SJCRH30 (cell line): ENCODE measurements at places on chromosomes 7 and 10. TPM values are rescaled to one million over a fixed set of nuclear protein-coding genes. Genes with fewer than 3 reads are reported as not detected.

DNA sequence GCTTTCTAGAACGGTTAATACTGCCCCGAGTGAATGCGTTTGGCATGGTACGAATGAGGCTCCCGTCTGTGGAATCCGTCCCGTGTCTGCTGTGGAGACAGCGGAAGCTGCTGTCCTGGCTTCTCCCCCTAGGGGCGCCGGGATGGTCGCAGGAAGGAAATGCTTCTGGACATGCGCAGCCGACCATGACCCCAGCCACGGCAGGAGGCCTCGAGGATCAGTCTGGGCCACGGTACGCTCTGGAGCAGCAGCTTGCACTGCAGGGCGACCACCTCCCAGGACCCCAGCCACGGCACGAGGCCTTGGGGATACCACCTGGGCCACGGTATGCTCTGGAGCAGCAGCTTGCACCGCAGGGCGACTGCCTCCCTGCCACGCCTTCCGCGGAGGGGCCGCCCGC, 107.9 kb downstream of the CYTH3 start:
- H3K27me3 ChIP-seq: no peaks in the 10 kb centered on the region
- H3K36me3 ChIP-seq: peaks cover 22% of the 10 kb centered on the region
- H3K4me3 ChIP-seq: no peak overlapping the region
- H3K4me1 ChIP-seq: no peaks in the 10 kb centered on the region
- no peak for DNase-seq

The AEBP1 gene
- 13.4 and 17.8 TPM in 2 replicates for total RNA-seq

The MALSU1 gene
- 86.7 and 89.2 TPM in 2 replicates for total RNA-seq

- no peaks in the 10 kb centered on the region for H3K27me3 ChIP-seq
- no peak overlapping the region for H3K27ac ChIP-seq
- no peak overlapping the region for H3K4me3 ChIP-seq
- H3K36me3 ChIP-seq: 0 out of 2 replicates have a peak, but pooled peaks cover 3% of the 10 kb centered on the region
- H3K4me1 ChIP-seq: no peaks in the 10 kb centered on the region
Measured at GRCh38 chr7:158840604-158841003, 11.3 kb upstream of the ESYT2 start.

DNA sequence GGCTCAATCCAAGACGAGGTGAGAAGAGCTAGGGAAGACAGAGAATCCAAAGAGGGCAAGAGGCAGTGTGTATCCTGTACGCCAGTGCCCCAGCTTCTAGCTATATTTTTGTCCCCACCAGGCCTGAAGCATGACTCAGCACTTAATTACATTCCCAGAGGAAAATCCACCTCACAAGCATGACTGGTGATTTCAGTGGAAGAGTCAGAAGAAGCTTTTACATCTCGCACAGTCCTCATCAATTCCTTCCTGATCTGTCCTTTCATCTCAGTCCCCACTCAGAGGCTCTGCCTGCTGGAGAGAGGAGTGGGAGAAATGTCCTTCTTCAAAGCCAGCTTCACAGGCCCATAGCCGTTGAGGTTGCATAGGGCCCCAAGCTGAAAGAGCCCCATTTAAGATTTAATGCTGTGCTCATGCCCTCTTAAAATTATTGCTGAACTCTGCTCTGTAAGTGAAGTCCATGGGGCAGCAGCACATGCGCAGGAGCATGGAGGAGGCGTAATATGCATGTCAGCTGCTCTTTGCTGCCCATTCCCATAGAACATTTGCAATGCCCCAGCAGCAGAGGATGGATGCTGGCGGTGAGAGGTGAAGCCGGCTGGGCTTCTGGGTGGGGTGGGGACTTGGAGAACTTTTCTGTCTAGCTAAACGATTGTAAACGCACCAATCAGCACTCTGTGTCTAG, 39.0 kb upstream of the AOAH start:
- no peaks in the 10 kb centered on the region for H3K36me3 ChIP-seq
- no peak overlapping the region for H3K4me3 ChIP-seq
- H3K27ac ChIP-seq: no peak overlapping the region
- H3K4me1 ChIP-seq: peaks cover 29% of the 10 kb centered on the region
- no peak for DNase-seq

The RADIL gene
- 0.12 and 0.23 TPM in 2 replicates for total RNA-seq

DNA sequence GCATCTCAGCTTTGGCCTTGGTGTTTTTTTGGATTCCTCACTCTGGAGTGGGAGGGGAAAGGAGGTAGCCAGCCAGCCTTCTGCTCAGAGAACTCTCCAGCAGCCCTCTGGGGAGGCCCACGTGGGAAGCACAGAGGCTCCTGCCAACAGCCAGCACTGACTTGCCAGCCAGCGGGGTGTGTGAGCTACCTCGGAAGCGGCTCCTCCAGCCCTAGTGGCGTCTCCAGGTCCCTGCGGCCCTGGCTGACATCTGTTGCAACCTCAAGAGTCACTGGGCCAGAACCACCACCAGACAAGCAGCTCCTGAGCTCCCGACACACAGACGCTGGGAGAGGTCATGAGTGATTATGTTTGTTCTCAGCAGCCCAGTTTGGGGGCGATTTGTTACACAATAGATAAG, 180.2 kb upstream of the FZD8 start:
- no peaks in the 10 kb centered on the region for H3K36me3 ChIP-seq
- H3K4me3 ChIP-seq: no peak overlapping the region
- no peaks in the 10 kb centered on the region for H3K27me3 ChIP-seq
- DNase-seq: peak; percentile 83
- peaks cover 24% of the 10 kb centered on the region for H3K4me1 ChIP-seq

The CYP3A4 gene
- not detected in 2 replicates for total RNA-seq

The GSTK1 gene
- total RNA-seq: 35.2 and 35.6 TPM in 2 replicates

The H2BK1 gene
- total RNA-seq: not detected in 2 replicates

DNA sequence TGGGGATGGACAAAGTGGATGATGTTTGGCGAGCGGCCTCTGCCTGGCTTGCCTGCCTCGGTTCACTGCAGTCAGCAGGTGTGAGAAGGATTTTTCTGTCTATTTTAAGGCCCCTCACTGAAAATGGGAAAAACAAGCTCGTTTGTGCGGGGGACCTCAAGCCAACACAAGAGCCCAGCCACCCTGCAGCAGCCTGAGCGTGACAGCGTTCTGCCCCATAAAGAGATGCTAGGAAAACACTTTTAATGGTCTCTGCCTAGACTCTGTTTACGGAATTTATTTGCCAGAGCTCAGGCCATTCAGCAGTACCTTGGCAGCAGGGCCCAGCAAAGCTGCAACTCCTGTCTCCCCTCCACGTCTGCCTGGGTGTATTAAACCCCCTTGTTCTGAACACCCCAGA, 131.7 kb downstream of the GRK5 start:
- peaks cover 44% of the 10 kb centered on the region for H3K4me1 ChIP-seq
- H3K4me3 ChIP-seq: no peak overlapping the region
- no peak overlapping the region for H3K27ac ChIP-seq
- H3K36me3 ChIP-seq: no peaks in the 10 kb centered on the region
- no peak for DNase-seq

DNA sequence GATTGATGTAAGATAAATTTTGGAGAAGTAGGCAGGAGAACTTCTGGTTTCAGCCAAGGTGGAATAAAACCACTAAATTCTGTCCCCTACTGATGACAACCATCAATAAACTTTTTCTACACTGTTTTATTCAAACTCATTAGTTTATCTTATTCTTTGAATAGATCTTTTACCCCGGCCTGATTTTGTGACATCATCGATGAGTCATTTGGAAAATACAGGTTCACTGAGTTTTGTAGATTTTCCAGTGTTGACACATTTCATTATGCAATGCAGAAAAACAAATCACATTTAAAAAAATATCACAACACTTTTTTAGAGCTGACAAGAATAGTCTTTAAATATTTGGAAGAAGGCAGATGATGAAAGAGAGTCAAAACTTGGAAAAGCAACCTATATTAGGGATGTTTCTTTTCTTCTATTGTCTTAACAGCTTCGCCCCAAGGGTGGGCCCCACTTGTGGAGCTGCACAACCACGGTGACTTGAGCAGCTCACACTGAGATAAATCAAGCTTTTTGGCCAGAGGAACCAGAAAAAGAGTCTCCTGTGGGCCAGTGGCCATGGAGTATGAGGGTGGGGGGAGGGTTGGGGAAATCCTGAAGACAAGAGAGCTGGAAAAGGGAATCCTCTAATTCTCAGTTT, 112.8 kb downstream of the PTEN start:
- H3K27ac ChIP-seq: no peak overlapping the region
- H3K36me3 ChIP-seq: no peaks in the 10 kb centered on the region
- no peak overlapping the region for H3K4me3 ChIP-seq

DNA sequence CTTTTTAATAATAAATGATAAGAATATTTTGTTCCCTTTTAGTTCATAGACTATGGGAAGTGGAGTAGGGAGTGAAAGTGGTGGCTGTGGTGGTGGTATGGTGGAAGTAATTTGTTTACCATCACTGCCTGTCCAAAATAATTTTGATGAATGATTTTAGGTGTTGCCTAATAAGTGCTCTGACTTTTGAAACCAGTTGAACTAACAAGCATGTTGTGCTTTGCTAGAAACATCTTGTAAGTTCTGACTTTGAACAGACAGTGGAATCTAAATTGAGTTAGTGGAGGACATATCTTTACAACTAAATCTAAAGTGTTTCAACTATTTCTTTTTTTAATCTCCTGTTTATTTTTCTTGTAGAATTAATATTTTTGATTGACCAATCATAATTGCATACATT, 49.7 kb downstream of the ZEB1 start:
- no peak for DNase-seq
- H3K4me3 ChIP-seq: no peak overlapping the region
- H3K27ac ChIP-seq: no peak overlapping the region
- H3K27me3 ChIP-seq: no peaks in the 10 kb centered on the region
- peaks cover 8% of the 10 kb centered on the region; the same call in 1 of the 2 replicates for H3K36me3 ChIP-seq

The OR6B1 gene
- total RNA-seq: not detected in 2 replicates

The PCDH15 gene
- 0.77 and 1.3 TPM in 2 replicates for total RNA-seq

DNA sequence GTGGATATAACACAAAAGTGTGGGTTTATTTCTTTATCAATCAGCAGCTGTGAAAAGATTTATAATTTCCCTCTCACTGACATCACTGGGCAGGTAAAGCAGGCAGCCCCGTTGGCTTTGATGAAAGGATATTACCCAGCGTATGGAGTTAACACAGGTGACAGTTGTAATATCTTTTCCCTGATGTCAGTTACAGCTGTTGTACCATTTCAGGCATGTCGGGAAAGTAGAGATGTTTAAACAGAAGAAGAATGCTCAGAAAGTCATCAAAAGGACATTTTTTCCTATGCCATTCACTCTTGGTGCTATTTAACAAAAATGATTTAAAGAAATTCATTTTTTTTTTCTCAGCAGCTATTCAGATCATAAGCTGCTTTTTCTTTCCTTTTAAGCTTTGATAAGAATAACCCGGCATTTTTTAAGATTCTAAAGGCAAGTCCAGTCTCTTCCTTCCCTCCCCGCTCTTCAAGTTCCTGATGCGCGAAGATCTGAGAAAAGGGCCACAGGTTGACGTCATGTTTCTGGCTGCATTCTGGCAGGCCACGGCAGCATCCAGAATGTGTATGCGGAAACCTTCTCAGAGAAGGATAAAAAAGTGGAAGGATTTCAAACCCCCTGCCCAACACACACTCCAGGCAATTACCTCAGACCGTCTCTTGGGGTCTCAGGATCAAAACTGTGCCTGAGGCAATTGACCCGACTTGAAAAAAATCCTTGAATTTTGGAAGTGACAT, 32.5 kb upstream of the ADAM12 start:
- H3K27me3 ChIP-seq: no peaks in the 10 kb centered on the region
- H3K36me3 ChIP-seq: no peaks in the 10 kb centered on the region
- H3K4me1 ChIP-seq: peaks cover 6% of the 10 kb centered on the region; the same call in 1 of the 2 replicates

- no peaks in the 10 kb centered on the region for H3K27me3 ChIP-seq
- peaks cover 36% of the 10 kb centered on the region for H3K4me1 ChIP-seq
- H3K36me3 ChIP-seq: no peaks in the 10 kb centered on the region
- no peak overlapping the region for H3K4me3 ChIP-seq
- DNase-seq: peak; percentile 42
Measured at GRCh38 chr10:107546986-107547385, 382.5 kb upstream of the SORCS1 start.

DNA sequence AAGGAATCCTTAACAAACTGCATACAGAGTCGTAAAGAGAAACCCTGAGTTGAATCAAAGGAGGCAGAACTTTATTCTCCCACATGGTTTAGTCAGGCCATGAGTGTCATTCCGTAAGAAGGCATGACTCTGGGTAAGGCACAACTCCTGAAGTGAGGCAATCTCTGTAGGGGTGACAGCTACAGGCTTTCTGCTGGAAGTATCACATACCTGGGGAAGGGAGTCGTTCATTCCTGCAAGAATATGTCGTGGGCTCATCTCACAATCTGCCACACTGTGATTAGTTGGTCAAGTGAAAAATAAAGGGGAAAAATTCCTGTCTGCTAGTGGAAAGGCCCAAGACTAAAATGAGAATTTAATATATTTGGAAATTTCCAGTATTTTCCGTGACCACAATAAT, 392.6 kb downstream of the POM121L12 start:
- H3K4me1 ChIP-seq: no peaks in the 10 kb centered on the region
- H3K27me3 ChIP-seq: peaks cover 6% of the 10 kb centered on the region; the same call in 1 of the 2 replicates
- no peaks in the 10 kb centered on the region for H3K36me3 ChIP-seq
- H3K4me3 ChIP-seq: no peak overlapping the region
- H3K27ac ChIP-seq: no peak overlapping the region

The TAF3 gene
- 3.6 and 3.9 TPM in 2 replicates for total RNA-seq

DNA sequence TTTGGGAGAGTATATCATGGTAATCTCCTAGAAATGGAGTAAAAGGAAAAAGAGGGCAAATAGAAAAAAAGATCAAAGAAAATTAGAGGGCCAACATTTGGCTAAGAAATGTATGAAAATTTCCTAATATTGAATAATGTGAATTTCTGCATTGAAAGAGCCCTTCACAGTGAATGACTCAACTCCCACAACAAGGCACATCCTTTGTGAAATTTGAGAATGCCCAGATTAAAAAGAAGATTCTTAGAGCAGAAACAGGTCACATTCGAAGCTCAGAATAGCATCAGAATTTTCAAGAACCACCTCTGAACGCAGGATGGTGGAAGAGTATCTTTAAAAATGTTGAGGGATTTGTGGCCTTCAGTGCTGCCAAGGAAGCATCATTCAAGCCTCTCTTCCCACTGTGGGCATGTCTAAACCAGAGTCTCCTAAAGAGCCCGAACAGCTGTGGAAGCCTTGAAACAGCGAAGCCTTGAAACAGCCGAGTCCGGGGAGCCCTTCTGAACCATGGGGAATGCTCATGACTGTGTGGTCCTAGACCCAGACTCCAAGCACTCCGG, 43.6 kb downstream of the GUSB start:
- H3K4me3 ChIP-seq: no peak overlapping the region
- DNase-seq: peak; percentile 34
- peaks cover 10% of the 10 kb centered on the region for H3K36me3 ChIP-seq
- H3K27ac ChIP-seq: no peak overlapping the region

The CCDC172 gene
- total RNA-seq: not detected in 2 replicates

DNA sequence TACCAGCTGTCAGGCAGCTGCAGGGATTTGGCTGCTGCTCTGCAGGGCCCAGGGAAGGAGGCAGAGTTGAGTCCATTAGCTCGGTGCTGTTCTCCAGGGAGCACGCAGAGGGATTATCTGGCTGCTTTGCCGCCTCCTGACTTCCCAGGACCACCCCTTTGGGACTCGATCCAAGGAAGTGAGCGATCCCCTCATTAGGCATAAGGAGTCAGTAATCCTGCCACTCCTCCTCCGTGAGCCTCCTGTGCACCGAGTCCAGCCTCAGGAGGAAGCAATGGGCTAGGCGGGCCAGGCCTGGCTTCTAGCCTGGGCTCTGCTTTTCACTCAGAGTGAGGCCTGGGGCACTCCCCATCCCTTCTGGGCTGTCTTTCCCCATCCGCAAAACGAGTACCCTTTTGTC, 417.9 kb downstream of the RPS24 start:
- no peak overlapping the region for H3K4me3 ChIP-seq
- DNase-seq: peak; percentile 9
- H3K27me3 ChIP-seq: no peaks in the 10 kb centered on the region
- no peaks in the 10 kb centered on the region for H3K36me3 ChIP-seq
- no peak overlapping the region for H3K27ac ChIP-seq
- H3K4me1 ChIP-seq: no peaks in the 10 kb centered on the region

The ZNF277 gene
- total RNA-seq: 29.0 and 29.7 TPM in 2 replicates
